ENCODE measurements at places on chromosomes 2 and 18.

DNA sequence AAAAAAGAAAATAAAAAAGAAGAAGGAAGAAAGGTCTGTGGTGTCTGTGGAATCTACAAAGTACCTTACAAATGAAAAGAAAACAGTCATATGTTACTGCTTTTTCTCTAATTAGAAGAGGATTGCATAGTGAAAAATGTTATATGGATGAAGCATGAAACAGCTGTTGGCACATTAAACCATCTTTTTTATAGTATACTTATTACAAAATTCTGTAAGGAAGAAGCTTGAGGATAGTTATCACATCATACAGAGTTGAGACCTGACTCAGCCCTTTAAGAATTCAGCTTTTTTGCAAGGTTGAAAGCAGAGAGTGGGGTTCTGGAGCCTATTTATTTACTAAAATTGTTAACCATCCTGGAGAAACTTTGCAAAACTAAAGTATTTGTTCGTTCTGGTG, 222.7 kb downstream of the PHLPP1 start:
- DNase-seq: no peak

GRCh38 chr2:48265169-48266030, 264.6 kb upstream of the STON1 start:
- DNase-seq: no peak

GRCh38 chr18:9321736-9322135, 12.8 kb upstream of the TWSG1 start:
- no peak for DNase-seq

DNA sequence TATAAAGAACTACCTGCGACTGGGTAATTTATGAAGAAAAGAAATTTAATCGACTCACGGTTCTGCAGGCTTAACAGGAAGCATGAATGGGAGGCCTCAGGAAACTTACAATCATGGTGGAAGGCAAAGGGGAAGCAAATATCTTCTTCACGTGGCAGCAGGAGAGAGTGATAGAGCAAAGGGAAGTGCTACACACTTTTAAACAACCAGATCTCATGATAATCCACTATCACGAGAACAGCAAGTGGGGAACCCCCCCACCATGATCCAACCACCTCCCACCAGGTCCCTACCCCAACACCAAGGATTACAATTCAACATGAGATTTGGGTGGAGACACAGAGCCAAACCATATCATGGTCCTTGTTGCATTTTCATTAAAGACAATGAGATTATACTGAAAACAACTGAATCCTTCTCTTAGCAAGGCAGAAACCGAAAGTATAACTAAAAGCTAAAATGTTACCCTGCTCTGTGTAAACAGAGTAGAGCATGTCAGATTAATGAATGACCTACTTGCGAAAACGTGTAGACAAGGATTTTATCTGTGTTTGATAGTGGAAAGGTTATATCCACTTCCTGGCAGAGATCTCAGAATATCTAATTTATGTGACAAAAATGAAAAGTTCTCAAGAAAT, 60.1 kb upstream of the RBBP8 start:
- no peak for DNase-seq

- no peak for DNase-seq
Measured at GRCh38 chr2:18159896-18160295, 281.4 kb downstream of the KCNS3 start.

DNA sequence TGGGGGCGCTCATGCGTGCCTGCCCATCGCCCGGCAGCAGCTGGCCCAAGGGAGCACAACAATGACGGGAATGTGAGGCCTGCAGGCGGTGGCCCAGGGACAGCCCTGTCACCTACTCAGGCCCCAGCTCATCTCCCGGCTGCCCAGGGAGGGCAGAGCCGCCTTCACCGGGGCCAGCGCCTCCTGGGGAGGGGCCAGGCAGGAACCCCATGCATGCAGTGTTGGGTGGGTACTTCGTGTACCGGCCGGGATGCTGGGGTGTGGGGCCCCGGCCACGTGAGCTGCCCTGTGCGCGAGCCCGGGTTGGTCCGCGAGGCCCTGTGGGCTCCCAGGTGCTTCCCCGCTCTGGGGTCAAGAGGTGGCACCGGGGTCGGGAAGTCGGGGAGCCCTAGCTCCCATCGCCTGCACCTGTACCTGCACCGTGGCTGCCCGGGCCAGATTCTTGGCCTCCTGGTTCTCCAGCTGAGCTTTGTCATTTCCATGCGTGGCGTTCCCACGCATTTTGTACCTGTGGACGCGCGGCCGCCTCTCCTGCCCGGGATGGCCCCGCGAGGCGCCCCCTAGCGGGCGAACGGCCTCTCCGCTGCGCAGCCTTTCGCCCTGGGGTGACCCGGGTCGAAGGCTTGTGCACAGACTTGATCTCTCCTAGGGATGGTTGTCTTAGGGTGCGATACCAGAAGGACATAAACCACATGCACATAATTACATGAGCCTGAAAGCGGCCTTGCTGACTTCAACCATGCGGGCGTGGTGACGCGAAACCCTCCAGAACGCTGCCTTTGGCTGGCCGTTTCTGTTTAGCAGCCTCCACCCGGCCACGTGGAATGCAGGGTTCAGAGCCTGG, 950 bp downstream of the KLHL30 start:
- DNase-seq: peak; percentile 59

- no peak for DNase-seq
Measured at GRCh38 chr2:98548920-98549818, 59.1 kb downstream of the COA5 start.

DNA sequence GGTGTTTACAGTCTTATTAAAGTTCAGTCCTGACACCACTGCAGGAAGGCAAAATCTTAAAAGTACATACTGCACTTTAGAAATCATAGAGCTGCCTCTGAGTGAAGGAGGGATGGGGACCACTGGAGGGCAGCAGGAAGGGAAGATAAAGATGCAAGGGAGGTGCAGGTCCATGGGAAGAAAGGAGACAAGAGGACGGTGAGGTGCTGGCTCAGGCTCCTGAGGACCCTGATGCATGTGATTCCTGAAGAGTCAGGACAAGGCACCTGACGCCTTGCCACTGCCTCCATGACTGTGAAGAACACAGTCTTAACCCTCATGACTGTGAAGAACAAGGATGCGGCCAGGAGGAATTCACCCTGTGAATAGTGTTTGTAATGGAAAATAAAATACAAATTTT, 116.2 kb upstream of the NPAS2 start:
- no peak for DNase-seq

DNA sequence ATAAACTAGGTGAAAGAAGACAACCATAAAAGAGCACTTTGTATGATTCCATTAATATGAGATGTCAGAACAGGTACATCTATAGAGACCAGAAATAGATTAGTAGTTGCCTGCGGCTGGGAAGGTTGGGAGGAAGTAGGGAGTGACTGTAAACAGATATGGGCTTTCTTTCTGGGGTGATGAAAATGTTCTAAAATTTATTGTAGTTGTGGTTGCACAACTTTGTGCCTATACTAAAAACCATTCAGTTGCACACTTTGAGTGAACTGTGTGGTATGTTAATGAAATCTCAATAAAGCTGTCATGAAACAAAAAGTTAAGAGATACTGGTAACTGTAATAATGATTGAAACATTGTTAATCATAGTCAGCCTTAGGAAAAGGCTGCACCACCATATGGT, 152.7 kb upstream of the ALPP start:
- DNase-seq: no peak

GRCh38 chr18:61926532-61926931, 33.7 kb upstream of the RNF152 start:
- DNase-seq: peak; percentile 39

GRCh38 chr18:78934003-78934402, 45.6 kb upstream of the SALL3 start:
- DNase-seq: no peak

DNA sequence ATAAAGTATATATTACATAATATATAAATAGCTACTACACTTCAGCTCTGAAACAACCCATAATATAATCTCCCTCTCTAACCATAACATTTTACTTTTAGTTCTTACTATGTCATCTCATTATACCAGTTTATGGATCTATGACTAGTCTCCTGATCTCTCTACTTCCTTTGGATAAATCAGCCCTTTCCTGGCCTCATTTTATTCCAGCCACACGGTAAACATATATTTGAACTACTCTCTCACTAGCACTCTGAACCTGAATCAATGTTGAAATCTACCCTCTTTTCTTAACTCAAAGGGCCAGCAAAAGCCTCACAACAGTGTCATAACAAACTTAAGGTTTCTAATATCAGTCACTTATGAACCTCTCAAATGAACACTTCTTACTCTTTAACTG, 62.6 kb downstream of the BAZ2B start:
- DNase-seq: no peak

GRCh38 chr2:223585666-223586065, 16.5 kb downstream of the SCG2 start:
- DNase-seq: no peak

- no peak for DNase-seq
Measured at GRCh38 chr2:9385841-9386240, 37.5 kb downstream of the ITGB1BP1 start.

DNA sequence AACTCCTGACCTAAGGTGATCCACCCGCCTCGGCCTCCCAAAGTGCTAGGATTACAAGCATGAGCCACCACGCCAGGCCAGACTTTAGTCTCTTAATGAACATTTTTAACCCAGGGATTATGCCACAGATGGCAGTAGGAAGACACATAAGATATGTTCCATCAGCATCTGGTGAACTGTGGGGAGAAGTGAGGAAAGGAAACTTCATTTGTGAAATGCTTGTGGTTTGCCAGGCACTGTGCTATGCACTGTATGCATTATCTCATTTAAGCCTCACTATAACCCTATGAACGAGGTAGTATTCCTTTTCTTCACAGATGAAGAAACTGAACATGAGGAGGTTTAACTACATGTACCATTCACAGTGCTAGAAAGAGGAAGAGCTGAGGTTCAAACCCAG, 29.3 kb downstream of the PTRHD1 start:
- no peak for DNase-seq

DNA sequence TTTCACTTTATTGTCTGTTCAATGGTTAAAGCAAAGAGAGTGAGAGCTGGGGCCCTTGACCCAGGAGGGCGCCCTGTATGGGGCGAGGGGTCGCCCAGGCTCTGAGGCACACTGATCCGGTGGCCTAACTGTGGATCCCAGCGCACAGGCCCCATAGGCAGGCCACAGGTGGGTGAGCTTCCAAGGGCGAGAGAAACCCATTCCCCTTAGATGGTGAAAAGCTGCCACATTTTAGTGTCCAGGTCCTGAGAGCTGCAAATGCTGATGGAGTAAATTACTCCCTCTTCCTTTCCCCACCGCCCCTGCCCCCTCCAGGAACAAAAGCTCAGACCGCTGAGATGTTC, 5.9 kb upstream of the DLX2 start:
- DNase-seq: no peak

GRCh38 chr2:131016826-131017741, 76.2 kb downstream of the FAM168B start:
- no peak for DNase-seq

DNA sequence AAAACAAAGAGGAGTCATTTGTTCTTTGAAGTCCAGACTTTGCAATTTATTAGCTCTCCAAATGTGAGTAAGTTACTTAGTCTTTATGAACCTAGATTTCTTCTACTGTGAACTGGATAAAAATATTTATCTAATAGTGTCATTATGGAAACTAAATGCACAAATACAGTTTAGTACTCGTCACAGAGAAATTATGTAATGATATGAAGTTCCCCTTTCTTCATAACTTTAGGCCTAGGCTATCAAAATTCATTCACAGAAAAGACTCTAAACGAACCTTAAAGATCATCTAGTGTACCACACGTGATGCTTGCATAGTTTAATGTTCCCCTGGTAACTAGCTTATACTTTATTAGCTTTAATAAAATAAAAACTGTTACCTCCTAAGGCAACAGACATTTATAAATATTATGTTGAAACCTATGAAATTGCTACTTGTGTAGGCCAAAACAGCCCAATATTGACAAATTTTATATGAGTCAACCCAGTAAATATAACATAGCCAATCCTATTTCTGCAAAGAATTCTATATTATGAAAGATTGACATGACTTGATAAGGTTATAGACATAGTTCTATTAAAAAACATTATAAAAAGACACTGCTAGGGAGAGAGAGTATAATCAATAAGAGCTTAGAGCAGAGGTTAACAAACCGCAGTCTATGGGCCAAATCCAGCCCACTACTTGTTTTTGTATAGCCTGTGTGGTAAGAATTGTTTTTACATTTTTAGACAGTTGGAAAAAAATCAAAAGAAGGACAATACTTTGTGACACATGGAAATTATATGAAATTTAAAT, 44.9 kb upstream of the ITPRID2 start:
- no peak for DNase-seq

GRCh38 chr2:104406261-104406726, 447.6 kb upstream of the POU3F3 start:
- no peak for DNase-seq

- no peak for DNase-seq
Measured at GRCh38 chr2:47373747-47374146, 29.2 kb upstream of the MSH2 start.

DNA sequence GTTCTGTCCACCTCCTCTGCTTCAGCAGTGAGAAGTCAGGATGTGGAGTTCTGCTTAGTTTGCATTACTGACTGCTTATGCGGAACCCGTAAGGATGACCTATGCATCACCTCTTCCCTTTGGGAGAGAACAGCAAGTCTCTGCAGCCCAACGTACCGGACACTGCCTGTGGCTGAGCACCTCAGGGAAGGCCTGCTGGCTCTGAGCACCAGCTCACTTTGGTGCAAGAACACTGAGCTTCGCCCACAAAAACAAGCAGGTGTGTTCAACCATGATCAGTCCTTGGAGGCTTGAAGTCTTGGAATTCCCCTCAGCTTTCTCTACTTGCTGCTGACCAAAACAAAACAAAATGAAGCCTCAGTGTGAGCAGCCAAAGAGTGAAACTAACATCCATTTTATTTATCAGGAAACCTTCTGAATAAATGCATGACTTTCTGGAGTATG, 52.7 kb upstream of the NCK2 start:
- DNase-seq: no peak

GRCh38 chr2:177604271-177605065, 211.9 kb downstream of the AGPS start:
- DNase-seq: no peak

DNA sequence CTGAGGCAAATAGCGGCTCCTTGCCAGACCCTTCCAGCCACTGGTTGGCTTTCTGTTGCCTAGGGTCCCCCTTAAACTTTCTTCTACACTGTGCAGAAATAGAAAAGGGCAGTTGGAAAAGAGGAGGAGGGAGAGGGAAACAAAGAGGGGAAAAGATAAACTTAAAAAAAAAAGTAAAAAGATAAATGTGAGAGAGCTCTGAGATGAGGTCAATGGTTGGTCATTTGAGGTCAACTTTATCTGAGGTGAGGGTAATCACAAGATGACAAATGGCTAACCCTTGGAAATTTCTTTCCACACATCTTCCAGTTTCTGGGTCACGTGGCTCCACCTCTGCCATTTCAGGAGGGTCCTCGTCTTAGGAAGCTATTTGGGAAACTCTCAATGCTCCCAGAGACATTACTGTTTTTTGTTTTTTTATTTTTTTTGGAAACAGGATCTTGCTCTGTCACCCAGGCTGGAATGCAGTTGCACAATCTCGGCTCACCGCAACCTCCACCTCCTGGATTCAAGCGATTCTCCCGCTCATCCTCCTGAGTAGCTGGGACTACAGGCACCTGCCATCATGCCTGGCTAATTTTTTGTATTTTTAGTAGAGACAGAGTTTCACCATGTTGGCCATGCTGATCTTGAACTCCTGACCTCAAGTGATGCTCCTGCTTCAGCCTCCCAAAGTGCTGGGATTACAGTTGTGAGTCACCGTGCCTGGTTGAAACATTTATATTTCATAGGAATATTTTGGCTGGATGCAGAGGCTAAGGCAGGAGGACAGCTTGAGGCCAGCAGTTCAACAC, 199.9 kb downstream of the TGIF1 start:
- DNase-seq: no peak

GRCh38 chr2:157967856-157968255, 91.7 kb upstream of the ACVR1 start:
- no peak for DNase-seq
